ENCODE measurements at places on chromosomes 2 and 18. TPM values are rescaled to one million over a fixed set of nuclear protein-coding genes. Genes with fewer than 3 reads are reported as not detected.

RFTN2 gene
- 37.4 TPM for total RNA-seq

DNA sequence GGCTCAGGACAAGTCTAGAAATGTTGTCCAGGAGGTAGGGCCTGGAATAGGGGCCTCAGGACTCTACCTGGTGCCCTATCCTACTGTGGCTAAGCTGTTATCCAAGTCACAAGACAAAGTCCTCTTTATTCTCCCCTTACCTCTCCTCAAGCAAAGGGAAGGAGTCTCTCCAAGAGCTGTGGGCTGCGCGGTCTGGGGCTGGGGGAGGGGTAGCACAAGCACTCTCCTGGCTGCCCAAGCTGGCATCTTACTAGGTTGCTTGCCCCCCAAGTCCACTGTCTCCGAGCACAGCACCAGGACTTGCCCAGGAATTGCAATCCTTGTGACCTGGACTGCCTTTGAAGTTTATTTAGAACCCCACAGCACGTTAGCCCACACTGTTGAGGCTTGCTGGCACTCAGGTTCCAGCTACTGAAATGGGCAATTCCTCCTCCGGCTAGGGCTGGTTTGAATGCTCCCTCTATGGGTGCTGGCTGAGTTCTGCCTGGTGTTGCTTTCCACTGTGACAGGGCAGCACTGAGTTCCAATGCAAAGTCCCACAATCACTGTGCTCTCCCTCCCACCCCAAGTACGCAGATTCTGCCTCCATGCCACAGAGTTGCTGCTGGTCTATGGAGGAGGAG is 18.5 kb downstream of the DHRS9 start:
- no peak for DNase-seq

SNORC gene
- 0.48 TPM for total RNA-seq

ATG16L1 gene
- 29.5 TPM for total RNA-seq

- no peak for DNase-seq
These were observed 28.3 kb upstream of the OTOS start for GRCh38 chr2:240168546-240169361.

DNA sequence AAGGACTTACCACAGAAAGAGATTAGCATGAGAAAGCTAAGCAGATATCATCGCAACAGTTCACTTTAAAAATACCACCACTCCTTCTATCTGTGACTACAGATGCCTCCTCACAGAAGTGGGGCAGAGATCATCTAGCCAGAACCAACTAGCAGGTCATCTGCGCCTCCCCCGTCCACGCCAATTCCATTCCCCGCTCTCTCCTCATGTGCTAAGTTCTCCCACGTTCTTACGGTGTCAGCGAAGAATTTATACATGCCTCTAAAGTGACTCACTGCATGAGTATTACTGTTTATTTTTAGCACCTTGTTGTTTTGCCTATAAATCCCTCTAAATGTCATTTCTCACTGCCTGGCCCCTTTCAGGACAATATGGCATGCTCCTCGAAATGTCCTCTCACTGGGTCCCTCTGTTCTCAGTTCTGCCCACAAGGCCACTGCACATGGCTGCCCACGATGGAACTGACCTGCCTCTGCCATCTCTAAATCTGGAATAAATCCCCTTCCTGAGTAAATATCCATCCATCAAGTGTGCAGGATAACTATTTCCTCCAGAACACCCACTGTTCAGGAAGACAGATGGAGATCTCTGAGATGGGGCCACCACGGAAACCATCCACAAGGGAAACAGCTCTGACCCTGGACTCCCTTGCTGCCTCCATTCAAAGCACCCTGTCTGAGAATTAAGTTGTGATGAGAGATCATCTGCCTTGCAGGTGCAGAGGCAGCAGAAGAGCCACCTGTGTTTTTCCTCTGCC is 137.7 kb downstream of the IRS1 start:
- no peak for DNase-seq

ST6GAL2 gene
- 53.2 TPM for total RNA-seq

SCYGR2 gene
- not detected for total RNA-seq

DNA sequence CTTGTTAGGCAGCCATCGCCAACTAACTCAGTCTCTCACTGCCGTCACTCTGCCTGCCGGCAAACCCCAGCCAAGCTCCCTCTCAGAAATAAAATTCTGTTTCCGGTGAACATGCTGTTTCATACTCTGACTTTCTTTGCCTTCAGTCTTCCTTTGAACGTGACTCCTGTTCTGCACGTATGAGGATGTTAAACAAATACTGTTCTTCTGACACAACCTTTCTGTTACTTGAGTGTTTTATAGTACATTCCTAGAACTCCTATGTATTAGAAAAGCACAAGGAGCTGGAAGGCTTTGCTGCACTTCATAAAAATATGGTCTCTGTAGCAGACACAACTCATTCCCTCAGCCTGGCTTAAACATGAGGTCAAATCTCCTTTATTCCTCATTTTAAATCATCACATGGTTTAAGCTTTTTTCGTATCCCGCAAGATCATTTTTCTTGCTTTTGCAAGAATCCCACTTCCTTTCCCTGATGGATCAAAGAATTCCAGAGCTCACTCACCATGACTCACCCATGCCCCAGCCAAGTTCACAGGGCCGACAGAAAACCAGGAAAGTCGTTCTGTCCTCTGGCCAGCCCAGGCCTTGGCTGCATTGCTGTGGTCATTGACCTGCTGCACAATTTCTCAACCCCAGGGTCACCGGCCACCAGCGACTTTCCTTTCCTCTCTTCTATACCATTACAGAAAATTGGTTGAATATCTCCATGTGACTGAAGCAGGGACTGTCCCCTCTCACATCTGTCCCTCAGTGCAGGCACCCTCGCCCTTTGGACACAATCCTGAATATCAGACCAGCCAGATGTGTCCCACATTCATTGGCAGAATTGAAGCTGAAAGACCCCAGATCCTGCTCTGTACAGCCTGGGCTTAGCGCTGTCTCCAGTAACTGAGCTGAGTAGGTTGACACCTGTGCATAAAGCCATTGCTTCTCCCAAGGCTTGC is 183.1 kb upstream of the ARL4C start:
- no peak for DNase-seq

DNA sequence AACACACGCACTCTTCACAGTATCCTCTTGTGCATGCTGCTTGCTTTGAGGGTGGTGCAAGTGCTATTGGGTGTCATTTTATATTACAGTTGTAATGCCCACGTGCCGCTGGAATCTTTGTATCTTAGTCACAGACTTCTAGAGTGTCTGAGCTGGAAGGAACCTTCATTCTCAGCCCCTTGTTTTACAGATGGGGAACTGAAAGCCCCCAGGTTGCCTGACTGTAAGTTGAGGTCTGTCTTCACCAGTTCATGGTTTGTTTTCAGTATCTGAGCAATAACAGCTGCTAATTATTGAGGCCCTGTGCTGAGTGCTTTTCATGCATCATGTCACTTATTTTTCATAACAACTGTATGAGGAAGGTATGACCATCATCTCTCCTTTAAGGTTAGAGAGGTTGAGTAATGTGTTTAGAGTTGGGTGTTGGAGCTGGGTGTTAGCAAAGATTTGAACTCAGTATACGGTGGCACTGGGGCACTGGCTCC is 77.0 kb downstream of the PRKCE start:
- DNase-seq: no peak

- no peak for DNase-seq
These were observed 77.2 kb downstream of the ARHGEF4 start for GRCh38 chr2:130913891-130914290.

- no peak for DNase-seq
These were observed 213.0 kb upstream of the HAAO start for GRCh38 chr2:43005245-43005974.

- DNase-seq: no peak
These were observed 3.3 kb upstream of the WDR75 start for GRCh38 chr2:189437926-189438325.

- DNase-seq: no peak
These were observed 10.1 kb upstream of the CDC42EP3 start for GRCh38 chr2:37681587-37681986.

DNA sequence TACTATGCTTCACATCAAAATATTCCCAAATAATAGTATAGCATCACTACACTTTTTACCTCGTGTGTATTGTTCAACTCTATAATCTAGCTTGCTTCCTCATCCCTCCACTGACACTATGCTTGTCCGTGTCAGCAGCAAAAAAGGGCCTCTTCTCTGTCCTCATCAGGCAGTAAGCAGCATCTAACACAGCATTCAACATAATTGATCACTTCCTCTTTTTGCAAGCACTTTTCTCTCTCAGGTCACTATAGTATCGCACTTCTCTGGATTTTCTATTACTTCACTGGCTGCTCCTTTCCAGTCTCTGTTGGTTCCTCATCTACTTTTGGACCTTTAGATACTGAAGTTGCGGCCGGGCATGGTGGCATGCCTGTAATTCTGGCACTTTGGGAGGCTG is 64.9 kb upstream of the ZSWIM2 start:
- no peak for DNase-seq

POTEJ gene
- not detected for total RNA-seq

CPO gene
- total RNA-seq: 0.53 TPM

OTX1 gene
- not detected for total RNA-seq

PIKFYVE gene
- 57.5 TPM for total RNA-seq

PLB1 gene
- 5.0 TPM for total RNA-seq

GRCh38 chr2:84170979-84171378 is 288.1 kb downstream of the SUCLG1 start:
- no peak for DNase-seq

NT5DC4 gene
- total RNA-seq: not detected

- no peak for DNase-seq
These were observed 4.7 kb upstream of the CAPN10 start for GRCh38 chr2:240581811-240582210.

DNA sequence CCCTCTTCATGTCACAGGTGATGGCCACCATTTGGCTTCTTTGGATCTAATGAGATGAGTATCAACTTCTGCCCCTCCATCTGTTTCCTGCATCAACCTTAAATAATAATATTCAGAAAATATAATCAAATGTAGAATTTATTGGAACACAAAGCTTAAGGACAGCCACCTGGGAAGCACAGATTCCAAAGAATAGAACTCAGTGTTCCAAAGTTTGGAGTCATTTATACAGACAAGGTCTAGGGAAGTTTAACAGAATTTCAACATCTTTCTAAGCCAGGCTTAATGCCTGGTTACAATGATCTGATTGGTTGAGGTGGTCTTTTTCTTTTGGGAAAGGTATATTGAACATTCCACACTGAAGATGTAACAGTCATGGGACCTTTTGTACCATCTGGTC is 218.0 kb upstream of the PIEZO2 start:
- DNase-seq: no peak

ZNF385B gene
- 2.5 TPM for total RNA-seq

DNA sequence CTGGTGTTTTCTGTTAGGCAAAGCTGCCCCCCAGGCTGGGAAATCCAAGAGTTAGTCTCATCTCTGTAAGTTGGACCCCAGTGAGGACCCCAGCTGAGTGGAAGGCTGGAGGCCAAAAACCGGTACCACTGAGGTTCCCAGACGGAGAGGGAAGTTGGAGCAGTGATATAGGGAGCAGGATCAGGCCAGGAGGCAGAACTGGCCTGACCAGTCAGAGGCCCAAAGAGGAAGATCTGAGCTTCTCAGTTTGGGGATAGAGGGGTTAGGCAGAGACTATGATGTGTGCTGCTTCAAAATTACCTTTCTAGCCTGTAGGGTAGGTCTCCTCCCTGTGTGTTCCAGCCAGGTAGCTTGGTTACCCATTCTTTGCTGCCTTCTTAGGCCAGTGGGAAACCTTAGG is 4.6 kb upstream of the RNF181 start:
- DNase-seq: no peak

GRCh38 chr2:168722592-168722991 is 79.8 kb upstream of the NOSTRIN start:
- DNase-seq: no peak

DNA sequence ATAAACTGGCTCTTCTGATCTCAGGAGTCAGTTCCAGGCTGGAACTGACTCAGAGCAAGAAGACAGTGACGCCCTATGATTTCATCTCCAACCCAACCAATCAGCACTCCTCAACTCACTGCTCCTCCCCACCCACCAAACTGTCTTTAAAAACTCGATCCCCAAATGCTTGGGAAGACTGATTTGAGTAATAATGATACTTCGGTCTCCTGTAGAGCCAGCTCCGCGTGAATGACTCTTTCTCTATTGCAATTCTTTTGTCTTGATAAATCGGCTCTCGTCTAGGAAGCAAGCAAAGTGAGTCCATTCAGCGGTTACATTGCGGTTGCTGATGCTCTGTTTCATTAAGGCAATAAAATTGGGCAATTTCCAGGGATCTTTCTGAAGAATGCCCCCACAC is 1025.3 kb upstream of the CNTNAP5 start:
- no peak for DNase-seq

AQP12B gene
- total RNA-seq: not detected

DNA sequence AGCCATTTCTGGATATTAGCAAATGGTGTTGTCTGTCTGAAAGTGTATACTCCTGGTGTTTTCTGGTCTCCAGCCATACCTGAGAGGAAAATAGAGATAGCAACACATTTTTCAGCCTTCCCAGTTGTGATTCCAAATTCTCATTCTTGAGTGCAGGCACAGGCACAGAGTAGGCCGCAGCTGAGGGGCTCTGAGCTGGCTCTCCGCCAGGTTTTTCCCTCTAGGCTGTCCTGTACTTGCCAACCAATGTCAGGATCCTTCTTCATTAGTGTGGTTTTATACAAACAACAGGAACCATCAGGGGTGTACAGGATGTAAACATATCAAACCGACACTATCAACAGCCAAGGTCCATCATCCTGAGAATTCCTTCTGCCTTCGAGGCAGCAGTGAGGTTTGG is 1733.6 kb upstream of the CELF4 start:
- no peak for DNase-seq

COLEC11 gene
- 2.9 TPM for total RNA-seq

CELF4 gene
- total RNA-seq: 0.79 TPM

DNA sequence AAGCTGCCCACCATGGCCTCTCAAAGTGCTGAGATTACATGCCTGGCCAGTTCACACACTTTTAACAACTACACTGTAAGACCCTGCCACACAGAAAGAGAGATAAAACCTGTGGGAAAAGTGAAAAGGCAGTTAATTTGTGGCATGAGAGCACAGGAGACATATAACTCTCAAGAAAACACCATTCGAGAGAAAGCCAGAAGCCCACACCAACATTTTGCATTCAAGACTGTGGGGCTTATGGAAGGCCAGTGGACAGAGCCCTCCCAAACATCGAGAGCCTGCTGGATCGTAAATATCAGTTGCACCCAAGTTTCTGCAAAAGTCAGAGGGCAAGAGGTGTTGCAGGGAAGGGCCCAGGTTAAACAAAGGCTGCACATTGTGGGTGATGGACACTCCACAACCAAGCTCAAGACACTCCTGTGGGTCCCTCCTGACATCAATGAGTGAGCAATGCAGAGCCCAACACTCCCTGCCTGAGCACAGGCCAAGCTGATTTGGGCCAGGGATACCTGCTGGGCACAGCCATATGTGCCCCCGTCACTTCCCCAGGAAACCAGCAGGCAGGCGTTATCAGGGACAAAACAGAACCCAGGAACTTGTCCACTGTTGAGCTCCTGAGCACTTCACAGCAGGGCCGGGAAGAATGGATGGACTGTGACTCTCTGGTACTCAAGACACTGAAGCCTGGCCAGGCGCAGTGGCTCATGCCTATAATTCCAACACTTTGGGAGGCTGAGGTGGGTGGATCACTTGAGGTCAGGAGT is 114.4 kb downstream of the ZFP36L2 start:
- DNase-seq: no peak

GRCh38 chr2:12858786-12859185 is 142.1 kb downstream of the TRIB2 start:
- DNase-seq: no peak
